Muscle of arm (tissue), 14 donors: ENCODE measurements at places on chromosomes 7 and 10. TPM values are rescaled to one million over a fixed set of nuclear protein-coding genes. Genes with fewer than 3 reads are reported as not detected.

DNA sequence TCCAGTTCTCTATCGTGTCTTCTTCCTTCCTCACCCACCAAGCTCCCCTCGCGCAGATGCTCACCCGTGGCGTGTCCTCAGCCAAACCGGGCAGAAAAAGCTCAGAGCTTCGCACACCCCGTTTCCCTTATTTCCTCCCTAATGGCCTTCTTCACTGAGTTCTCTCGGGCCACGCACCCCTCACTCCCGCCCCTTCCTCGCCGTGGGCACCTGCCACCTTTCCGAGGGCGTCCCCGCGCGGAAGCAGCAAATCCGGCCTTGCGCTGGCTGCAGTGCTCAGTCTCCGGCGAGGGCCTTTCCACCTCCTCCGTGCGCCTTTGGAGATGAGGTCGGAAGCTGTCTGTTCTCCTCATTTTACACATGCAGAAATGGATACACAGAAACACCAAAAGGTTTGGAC, 12.4 kb upstream of the CALML3 start:
- no peak for DNase-seq

FBXL15 gene
- polyA plus RNA-seq = 7.2 TPM

ADO gene
- 15.6 TPM for polyA plus RNA-seq

DNA sequence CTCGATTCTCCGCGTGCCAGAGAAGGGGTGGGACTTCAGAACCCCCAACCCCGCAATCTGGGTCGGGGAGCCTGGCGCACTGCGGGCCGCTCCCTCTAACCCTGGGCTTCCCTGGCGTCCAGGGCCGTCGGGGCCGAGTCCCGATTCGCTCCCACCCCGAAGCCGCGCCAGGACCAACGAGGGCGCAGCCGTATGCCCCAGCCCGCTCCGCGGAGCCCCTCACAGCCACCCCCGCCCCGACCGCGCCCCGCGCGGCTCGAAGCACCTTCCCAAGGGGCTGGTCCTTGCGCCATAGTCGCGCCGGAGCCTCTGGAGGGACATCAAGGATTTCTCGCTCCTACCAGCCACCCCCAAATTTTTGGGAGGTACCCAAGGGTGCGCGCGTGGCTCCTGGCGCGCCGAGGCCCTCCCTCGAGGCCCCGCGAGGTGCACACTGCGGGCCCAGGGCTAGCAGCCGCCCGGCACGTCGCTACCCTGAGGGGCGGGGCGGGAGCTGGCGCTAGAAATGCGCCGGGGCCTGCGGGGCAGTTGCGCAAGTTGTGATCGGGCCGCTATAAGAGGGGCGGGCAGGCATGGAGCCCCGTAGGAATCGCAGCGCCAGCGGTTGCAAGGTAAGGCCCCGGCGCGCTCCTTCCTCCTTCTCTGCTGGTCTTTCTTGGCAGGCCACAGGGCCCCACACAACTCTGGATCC, at the start of gene LEP:
LEP (plus strand) TSS at position 583 of the 691 bp plus-strand sequence. CDS start 10,741 bp downstream, outside the sequence.
- DNase-seq = no peak

LRRD1 gene
- polyA plus RNA-seq = 0.35 TPM
